ENCODE measurements at places on chromosomes 12 and 14. TPM values are rescaled to one million over a fixed set of nuclear protein-coding genes. Genes with fewer than 3 reads are reported as not detected.
A peak's percentile ranks its signal among the peaks of the same experiment; 100 is the strongest.

GRCh38 chr12:84069699-84070098 is 842.9 kb downstream of the SLC6A15 start:
- no peak for DNase-seq

GRCh38 chr12:59164991-59165718 is 244.9 kb upstream of the LRIG3 start:
- no peak for DNase-seq

DNA sequence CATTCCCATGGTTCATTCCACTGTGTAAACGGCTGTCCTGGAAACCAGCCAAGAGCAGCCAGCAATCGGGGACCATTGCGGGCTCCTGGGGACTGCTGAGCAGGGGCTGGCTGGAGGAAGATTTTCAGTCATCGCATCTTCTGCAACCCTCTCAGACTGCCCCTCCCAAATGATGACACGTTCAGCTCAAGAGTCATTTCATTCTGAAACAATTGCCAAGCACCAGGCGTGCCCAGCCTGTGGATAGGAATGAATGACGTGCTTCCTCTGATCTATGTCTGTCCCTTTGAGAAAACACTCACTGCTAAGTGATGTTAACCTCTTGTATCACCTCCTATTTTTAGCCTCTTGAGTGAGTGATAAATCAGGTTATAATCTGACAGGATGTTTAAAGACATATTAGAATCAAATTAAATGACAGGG is 62.0 kb downstream of the NDUFA12 start:
- DNase-seq = peak; percentile 49

DNA sequence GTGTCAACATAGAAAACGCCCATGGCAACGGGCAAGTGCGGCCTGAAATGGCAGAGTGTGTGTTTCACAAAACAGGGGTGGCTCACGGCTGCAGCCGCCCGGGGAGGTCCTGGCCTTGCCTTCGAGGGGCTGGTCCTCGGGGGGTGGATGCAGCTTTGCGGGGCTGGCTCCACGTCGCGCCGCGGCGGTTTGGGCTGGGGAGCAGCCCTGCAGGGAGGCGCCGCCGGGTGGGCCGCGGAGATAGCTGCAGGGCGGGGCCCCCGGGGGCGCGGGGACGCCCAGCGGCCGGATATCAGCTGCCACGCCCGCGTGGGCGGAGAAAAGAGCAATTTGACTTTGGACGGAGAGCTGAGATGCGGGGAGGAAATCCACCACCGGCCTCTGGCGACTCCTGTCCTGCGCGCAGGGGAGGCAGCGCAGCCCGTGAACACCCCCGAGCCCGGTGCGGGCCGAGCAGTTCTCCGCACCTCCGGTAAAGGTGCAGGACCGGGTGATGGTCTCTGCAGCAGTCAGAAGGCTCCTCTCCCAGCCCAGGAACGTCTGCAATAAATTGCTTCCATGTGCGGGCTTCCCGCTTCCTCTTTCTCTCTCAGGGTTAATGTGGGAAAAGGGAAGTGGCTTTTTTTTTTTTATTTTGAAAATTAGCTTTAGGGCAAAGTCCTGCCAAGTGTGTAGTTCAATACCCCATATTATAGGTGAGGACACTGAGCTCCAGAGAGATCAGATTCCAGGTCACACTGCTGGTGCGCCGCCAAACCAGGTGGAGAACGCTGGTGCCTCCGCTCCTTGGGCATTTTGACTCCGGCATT is 110.5 kb downstream of the ARF6 start:
- peak; percentile 88 for DNase-seq

OR4N5 gene
- total RNA-seq = not detected

CMAS gene
- 32.2 TPM for total RNA-seq

All from activated CD4-positive, alpha-beta T cell treated with anti-CD3 and anti-CD28 coated beads, Interleukin-2, amount 10 ng/mL, durations not matched to agents 7 days and 5 days (primary cell).